ENCODE measurements at places on chromosomes 11 and 22. TPM values are rescaled to one million over a fixed set of nuclear protein-coding genes. Genes with fewer than 3 reads are reported as not detected.
A peak's percentile ranks its signal among the peaks of the same experiment; 100 is the strongest.

The RIMBP3C gene
- total RNA-seq, result 0.18 TPM

The PYGM gene
- total RNA-seq, result 0.26 TPM

The ANGPTL5 gene
- total RNA-seq, result not detected

The OR10D3 gene
- 0.67 TPM for total RNA-seq

The C22orf23 gene
- 0.54 TPM for total RNA-seq

The SHANK3 gene
- total RNA-seq, result 223 TPM

The LGR4 gene
- 10.8 TPM for total RNA-seq

- peak overlapping the region; percentile 42 for H3K4me3 ChIP-seq
- H3K36me3 ChIP-seq, result peaks cover 59% of the 10 kb centered on the region
- peaks cover 28% of the 10 kb centered on the region for H3K27me3 ChIP-seq
- no peak for DNase-seq
These were observed 52.1 kb downstream of the MYH9 start for GRCh38 chr22:36335621-36336020.

GRCh38 chr11:28384418-28384817 is 276.2 kb downstream of the METTL15 start:
- H3K36me3 ChIP-seq, result no peaks in the 10 kb centered on the region
- peaks cover 2% of the 10 kb centered on the region for H3K27me3 ChIP-seq
- no peak overlapping the region for H3K4me3 ChIP-seq
- DNase-seq, result no peak

DNA sequence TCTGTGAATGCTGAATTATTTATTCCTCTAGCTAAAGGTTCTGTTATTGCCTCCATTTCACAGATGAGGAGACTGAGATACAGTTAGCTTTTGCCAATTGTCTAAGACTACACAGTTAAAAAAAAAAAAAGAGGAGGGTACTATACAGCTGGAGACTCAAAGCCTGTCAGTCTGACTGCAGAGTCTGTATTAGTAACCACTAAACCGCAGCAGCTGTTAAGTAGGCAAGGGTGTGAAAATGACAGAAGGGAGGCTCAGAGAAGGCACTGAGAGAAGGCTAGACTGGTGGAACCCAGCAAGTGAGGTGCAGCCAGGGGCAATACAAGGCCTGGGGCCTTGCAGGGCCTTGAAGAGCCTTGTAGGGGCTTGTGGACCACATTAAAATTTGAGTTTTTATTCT is 181.2 kb downstream of the CSNK2A3 start:
- no peaks in the 10 kb centered on the region for H3K36me3 ChIP-seq
- H3K4me3 ChIP-seq, result no peak overlapping the region
- peaks cover 11% of the 10 kb centered on the region for H3K4me1 ChIP-seq
- DNase-seq, result no peak
- peaks cover 2% of the 10 kb centered on the region for H3K27me3 ChIP-seq

DNA sequence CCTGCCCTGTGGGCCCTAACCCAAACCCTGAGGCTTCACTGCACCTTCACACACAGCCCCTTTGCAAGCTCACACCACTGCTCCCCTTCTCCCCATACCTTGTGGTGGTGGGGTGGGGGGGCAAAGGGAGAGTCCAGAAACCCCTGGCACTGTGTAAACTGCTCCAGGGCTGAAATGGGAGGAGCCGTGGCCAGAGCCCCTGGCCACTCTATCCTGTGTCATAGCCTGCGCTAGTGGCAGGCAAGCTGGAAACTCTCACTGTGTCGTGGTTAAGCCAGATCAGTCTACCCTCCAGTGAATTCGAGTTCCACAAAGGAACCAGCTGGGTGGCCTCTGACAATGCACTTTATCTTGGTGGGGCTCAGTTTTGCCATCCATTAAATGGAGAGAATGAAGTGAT is 8.4 kb upstream of the SYT13 start:
- H3K27me3 ChIP-seq, result peaks cover 5% of the 10 kb centered on the region
- no peaks in the 10 kb centered on the region for H3K36me3 ChIP-seq
- no peaks in the 10 kb centered on the region for H3K4me1 ChIP-seq
- no peak overlapping the region for H3K4me3 ChIP-seq

DNA sequence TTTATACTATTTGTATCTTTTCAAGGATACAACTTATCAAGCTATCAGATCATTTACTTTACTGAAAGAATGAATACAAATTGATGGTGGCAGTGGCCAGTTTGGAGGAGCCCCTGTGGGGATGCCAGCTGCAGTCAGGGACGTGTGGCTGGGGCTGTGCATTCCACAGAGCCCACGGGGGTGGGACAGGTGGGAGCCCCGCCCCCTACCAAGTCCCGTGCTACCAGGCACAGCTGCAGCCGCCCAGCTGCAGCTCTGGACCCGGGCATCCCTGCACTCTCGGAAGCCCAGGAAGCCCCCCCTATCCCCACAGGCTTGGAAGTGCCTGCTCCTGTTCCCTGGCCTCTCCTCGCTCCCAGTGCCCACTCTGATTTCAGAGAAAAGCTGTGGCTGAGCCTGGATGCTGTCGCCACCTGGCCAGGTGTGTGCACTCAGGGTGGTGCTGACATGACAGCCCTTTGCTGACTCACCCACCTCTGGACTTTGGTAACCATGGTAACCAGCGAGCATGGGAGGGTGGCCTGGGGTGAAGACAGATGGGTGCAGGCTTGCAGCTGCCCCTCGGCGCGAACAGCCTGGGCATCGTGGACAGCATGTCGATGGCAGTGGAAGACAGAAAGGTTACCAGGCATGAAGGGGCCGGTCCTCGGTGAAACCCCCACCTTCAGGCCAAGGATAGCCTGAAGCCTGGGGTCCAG is 138.1 kb downstream of the SBF2 start:
- H3K27ac ChIP-seq, result no peak overlapping the region
- no peaks in the 10 kb centered on the region for H3K27me3 ChIP-seq
- H3K4me1 ChIP-seq, result no peaks in the 10 kb centered on the region
- no peaks in the 10 kb centered on the region for H3K36me3 ChIP-seq

GRCh38 chr22:17865183-17866055 is 91.2 kb upstream of the BID start:
- peaks cover 2% of the 10 kb centered on the region for H3K27me3 ChIP-seq
- no peaks in the 10 kb centered on the region for H3K4me1 ChIP-seq
- no peak for DNase-seq
- H3K36me3 ChIP-seq, result peaks cover 35% of the 10 kb centered on the region
- H3K4me3 ChIP-seq, result no peak overlapping the region
- H3K27ac ChIP-seq, result no peak overlapping the region
